ENCODE measurements at places on chromosomes 6 and 20. TPM values are rescaled to one million over a fixed set of nuclear protein-coding genes. Genes with fewer than 3 reads are reported as not detected.

DNA sequence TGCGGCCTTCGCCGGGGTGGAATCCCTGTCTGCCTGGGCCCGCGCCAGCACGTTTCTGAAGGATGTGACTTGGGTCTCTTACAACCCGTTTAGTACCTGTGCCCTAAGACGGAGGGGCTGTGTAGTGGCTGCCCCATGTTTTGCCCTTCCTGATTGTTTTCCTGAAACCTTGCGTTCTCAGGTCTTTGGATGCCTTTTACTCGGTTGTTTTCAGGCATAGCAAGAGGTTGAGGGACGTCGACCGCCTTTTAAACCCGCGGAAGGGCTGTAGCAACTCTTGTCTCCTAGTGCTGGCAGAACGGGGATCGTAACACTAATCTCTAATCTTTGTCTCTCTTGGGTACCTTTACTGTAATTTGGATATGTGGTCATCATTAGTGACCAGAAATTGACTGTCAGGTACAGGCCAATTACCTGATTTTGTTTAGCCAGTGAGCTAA, 706 bp upstream of the NANP start:
- H3K36me3 ChIP-seq, result peaks cover 22% of the 10 kb centered on the region
- peaks cover 24% of the 10 kb centered on the region for H3K4me1 ChIP-seq
- no peak for DNase-seq
- H3K4me3 ChIP-seq, result peak overlapping the region; percentile 84

DNA sequence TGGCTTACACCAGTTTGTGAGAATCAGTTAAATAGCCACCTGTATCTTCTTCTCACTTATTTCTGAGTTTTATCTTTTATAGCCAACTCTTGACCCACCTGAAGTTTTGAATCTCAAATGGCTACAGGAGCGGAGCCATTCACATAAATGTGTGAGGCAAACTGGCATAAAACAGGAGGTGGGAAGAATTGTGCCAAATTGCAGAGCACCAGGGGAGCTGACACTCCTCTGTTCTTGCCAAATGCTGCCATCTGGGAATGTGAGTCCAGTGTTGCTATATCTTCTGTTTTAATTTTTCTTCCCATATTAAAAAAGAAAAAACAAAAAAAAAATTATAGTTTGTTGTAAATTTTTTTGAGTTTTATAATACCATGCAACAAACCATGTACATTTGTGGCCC, 17.0 kb upstream of the RNF146 start:
- no peak for DNase-seq
- no peak overlapping the region for H3K27ac ChIP-seq
- H3K36me3 ChIP-seq, result no peaks in the 10 kb centered on the region
- H3K4me1 ChIP-seq, result no peaks in the 10 kb centered on the region
- H3K4me3 ChIP-seq, result no peak overlapping the region

DNA sequence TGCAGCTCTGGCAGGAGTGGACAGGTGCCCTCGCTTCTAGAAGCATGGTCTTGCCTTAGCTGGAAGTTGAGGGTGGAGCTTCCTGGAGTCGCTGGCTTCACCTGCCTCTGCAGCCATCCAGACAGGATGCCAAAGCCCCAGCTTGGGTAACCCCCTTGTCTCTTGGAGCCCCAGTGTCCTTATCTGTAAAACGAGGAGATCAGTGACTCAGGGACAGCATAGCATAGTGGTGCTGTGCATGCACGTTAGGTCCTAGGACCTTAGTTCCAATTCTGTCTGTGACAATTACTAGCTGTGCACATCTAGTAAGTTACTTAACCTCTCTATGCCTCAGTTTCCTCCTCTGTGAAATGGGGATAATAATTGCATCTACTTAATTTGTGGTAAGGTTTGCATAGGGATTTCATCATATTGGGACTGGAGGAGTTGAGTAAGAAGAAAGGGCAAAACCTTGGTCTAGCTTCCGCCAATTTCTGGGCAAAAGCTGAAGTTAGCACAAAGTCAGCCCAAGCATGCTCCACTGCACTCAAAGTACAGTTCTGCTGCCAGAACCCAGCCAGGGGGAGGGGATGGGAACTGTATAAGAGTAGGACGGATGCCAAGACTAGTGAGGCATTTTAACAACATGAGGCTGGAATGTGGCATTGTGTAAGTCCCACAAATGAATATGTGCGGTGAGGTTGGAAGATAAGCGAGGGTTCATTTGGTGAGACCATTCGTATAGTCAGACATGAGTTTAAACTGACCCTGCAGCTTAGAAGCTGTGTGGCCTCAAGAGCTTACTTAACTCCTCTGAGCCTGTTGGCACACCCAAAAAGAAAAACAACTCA, 24.5 kb downstream of the TOX2 start:
- H3K36me3 ChIP-seq, result no peaks in the 10 kb centered on the region
- no peak overlapping the region for H3K27ac ChIP-seq
- DNase-seq, result no peak

The PRRT1 gene
- total RNA-seq, result 0.13 TPM

The FAM110A gene
- 34.7 TPM for total RNA-seq
